ENCODE measurements at places on chromosomes 3 and 15.

GRCh38 chr3:40876496-40876895 is 322.8 kb upstream of the CTNNB1 start:
- no peak for DNase-seq

- no peak for DNase-seq
Observed at GRCh38 chr3:184349563-184350470, 11.6 kb downstream of the CLCN2 start.

DNA sequence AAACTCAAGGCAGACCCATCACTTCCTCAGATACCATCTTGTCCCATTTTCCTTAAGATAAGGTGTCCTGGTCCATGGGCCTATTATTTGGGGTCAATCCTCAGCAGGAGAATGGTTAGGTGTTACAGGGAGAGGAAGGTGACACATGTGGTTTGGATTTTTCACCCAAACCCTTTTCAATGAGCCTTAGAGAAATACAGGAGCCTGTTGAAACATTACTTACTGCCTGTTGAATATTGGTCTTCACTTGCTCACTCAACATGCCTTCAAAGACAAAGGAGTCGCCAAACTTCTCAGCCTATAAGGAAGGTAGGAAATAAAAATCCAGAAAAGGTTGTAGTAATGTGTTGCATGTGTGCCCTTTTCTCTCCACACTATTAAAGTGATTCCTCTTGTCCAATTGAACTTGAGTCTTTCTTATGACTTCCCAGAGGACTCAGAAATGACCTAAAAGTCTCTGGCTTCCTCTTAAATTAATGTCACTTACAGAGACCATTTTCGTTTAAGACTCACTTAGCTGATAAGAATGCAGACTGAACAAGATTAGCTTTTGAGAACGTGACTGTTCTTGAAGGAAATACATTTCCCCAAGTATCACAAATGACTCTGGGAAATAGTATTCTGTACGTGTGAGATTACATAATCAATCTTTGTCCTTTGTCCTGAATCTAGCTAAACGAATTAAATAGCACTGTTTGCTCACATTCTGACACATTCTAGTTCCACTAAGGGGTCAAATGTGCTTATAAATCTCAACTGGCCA is 17.8 kb downstream of the SUMF1 start:
- no peak for DNase-seq

DNA sequence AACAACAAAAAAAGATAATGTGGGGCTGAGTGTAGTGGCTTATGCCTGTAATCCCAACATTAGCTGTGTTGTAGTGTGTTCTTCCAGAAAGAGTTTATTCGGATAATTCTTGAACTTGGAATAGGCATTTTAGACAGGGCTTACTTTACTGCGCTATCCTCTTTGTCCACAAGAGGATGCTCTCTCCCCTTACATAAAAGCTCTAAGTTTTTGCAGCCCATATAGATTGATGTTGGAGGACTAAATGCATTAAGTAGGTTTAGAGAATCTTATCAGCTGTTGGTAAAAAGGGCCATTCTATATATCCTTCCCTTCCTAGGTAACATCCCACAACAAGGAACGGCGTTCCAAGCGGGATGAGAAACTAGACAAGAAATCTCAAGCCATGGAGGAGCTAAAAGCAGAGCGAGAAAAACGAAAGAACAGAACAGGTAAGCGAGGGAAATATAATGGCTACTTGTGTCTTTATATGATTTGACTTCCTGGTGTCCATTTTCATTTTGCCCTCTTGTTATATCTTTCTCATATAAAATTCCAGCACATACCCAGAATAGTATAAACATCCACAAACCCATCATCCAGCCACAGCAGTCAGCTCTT is 27.8 kb upstream of the ITPKA start:
- DNase-seq = peak; percentile 80

- no peak for DNase-seq
Observed at GRCh38 chr15:42037656-42038055, 16.8 kb upstream of the PLA2G4E start.
